ENCODE measurements at places on chromosomes 13 and 19. TPM values are rescaled to one million over a fixed set of nuclear protein-coding genes. Genes with fewer than 3 reads are reported as not detected.

- no peak for DNase-seq
- H3K27ac ChIP-seq: no peak overlapping the region
- H3K4me3 ChIP-seq: no peak overlapping the region
- H3K36me3 ChIP-seq: no peaks in the 10 kb centered on the region
- H3K27me3 ChIP-seq: peaks cover 16% of the 10 kb centered on the region
Observed at GRCh38 chr19:498511-498891, 2.2 kb downstream of the MADCAM1 start.

DNA sequence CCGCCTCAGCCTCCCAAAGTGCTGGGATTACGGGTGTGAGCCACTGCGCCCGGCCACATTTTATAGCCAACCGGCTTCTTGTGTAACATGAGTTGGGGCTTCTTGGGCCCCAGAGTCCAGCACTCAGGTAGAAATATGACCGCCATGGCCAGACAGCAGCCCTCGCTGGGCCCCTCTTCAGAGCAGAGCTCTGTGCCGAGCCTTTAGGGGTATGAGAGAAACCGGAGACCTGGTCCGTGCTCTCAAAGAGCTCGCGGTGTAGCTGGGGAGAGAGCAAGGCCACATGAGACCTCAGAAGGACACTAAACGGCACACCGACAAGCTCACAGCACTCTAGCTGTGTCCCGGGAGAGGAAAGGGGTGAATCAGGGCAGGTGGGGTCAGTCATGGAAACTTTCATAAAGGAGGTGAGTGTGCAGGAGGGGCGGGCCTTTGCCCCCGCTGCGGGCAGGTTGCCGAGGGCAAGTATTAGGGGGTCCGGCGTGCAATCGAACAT is 15.8 kb downstream of the ACTN4 start:
- DNase-seq: no peak
- H3K36me3 ChIP-seq: no peaks in the 10 kb centered on the region
- peaks cover 83% of the 10 kb centered on the region for H3K4me1 ChIP-seq
- H3K4me3 ChIP-seq: no peak overlapping the region

Gene RUBCNL
- not detected for total RNA-seq

- H3K27me3 ChIP-seq: no peaks in the 10 kb centered on the region
- H3K36me3 ChIP-seq: peaks cover 24% of the 10 kb centered on the region
- H3K4me3 ChIP-seq: no peak overlapping the region
- peaks cover 28% of the 10 kb centered on the region for H3K4me1 ChIP-seq
Observed at GRCh38 chr19:48613024-48613851, 1.6 kb downstream of the FAM83E start.

GRCh38 chr13:102309110-102309509 is 92.7 kb downstream of the FGF14 start:
- H3K4me3 ChIP-seq: no peak overlapping the region
- no peaks in the 10 kb centered on the region for H3K27me3 ChIP-seq
- no peak for DNase-seq
- no peaks in the 10 kb centered on the region for H3K36me3 ChIP-seq
- H3K4me1 ChIP-seq: no peaks in the 10 kb centered on the region

DNA sequence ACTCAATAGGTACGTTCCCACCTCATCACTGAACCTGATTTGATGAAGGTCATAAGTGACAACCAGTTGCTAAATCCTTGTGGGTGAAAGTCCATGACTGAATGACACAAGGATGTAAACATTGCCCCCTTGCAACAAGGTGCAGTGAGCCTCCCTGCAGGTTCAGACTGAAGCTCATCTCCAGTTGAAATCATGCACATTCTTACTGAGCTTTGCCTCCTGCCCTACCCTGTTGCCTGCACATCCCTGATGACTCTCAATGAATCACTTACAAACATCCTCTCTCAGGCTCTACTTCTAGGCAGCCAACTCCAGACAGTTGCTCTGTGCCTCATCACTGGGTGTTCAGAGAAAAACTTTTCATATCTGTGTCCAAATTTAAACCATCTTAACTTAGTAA is 42.5 kb upstream of the ARGLU1 start:
- DNase-seq: no peak
- no peaks in the 10 kb centered on the region for H3K27me3 ChIP-seq
- no peaks in the 10 kb centered on the region for H3K4me1 ChIP-seq

Gene SERPINE3
- not detected for total RNA-seq

DNA sequence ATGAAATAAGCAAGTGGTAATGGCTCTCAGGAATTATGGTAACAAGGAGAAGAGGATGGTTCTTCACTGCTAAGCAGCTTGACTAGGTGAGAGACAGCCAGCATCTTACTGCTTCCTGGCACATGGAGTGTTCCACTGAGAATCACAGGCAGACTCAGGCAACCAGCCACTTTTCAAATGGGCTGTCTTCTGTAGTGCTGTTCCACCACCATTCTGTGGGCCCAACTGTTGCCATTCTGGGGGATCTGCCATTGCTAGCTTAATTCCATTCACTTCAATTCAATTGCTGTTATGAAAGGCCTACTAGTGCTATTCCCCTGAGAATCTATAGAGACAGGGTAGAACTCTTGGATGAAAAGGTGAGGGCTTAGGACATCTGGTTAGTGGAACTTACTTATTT is 341.9 kb downstream of the KCNRG start:
- H3K4me3 ChIP-seq: no peak overlapping the region
- no peak for DNase-seq
- no peaks in the 10 kb centered on the region for H3K27me3 ChIP-seq
- no peaks in the 10 kb centered on the region for H3K36me3 ChIP-seq

Gene CGB5
- total RNA-seq: not detected

- no peak for DNase-seq
- peaks cover 26% of the 10 kb centered on the region for H3K36me3 ChIP-seq
- no peaks in the 10 kb centered on the region for H3K27me3 ChIP-seq
Observed at GRCh38 chr19:9836021-9836420, 903 bp downstream of the PIN1 start.

- no peak for DNase-seq
- H3K27me3 ChIP-seq: no peaks in the 10 kb centered on the region
- no peak overlapping the region for H3K4me3 ChIP-seq
- H3K4me1 ChIP-seq: peaks cover 6% of the 10 kb centered on the region
Observed at GRCh38 chr19:35703343-35703742, 1.0 kb upstream of the ZBTB32 start.

Gene FARP1
- total RNA-seq: 0.27 TPM

Gene SEMA6B
- total RNA-seq: 0.91 TPM
